ENCODE measurements at places on chromosomes 7 and 10.

DNA sequence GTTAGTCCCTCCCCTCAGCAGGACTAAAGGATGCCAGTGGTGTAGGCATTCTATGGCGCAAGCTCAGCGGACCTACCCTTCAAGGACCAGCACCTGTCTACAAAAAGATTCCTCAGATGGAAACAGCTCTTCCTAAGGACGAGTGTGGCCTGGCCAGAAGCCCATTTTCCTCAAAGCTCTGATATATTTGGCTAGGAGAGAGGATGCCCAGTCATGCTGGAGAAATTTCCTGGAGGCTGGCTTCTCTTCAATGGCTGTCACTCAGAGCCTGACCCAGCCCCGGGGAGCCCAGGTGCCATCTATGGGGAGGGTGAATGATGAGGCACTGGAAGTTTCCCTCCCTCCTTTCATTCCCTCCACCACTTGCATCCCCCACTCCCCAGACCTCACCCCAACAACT lies 111.5 kb downstream of the PLXNA4 start:
- DNase-seq = no peak

DNA sequence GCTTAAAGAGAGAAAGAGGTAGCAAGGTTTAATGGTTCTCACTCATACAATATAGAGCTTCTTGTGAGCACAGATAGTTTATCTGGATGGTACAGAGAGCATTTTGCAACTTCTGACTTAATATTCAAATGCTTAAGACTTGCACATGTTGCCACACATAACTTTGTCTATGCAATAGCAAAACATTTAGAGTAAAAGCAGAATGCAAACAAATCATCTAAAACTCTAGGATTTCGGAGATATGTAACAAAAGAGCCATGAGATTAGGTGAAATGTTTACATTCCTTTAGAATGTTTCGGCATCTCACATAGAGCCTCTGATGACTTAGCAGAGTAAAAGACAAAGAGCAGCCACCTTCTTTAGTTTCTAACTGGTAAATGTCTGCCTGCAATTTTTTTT lies 717.1 kb upstream of the LRRN3 start:
- no peak for DNase-seq

DNA sequence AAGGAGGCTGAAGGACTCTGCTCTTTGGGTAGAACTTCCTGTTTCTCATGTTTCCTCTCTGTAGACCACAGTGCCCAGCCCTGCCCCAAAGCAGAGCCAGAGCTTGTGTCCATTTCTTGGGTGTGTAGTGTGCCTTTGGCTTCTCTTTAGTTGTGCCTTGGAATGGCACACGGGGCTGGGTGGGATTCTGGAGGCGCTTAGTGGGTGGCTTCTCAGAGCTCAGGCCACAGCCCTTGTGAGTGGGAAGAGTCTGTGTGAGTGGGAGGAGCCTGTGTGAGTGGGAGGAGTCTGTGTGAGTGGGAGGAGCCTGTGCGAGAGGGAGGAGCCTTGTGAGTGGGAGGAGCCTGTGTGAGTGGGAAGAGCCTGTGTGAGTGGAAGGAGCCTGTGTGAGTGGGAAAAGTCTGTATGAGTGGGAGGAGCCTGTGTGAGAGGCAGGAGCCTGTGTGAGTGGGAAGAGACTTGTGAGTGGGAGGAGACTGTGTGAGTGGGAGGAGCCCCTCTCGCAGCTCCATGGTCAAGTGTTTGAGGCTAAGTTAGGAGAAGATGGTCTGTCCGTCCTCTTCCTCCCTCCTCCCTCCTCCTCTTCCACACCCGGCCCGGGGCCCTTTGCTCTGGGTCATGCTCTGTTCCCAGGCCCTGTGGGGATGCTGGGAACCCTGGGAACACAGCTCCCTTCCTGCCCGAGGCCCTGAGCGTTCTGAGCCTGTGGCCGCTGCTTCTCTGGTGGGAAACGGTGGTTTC lies 153.0 kb downstream of the GRK5 start:
- no peak for DNase-seq

DNA sequence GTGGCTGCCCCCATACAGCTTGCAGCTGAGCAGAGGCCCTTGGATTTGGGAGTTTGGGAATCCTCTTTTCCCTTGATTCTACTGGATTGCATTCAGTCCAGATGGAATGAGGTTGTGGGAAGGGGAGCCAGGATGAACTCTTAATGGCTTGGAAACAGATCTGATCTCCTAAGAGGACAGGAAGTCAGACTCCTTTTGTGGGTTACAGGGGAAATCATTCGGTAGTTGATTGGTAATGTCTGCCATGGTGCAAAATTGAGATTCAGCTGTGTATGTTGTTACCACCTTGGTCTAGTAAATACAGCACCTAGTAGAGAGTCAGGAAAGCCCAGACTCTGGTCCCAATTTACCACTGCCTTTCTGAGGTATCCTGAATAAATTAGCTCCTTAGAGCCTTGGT lies 144.2 kb upstream of the TNRC18 start:
- DNase-seq = no peak

- no peak for DNase-seq
Measured at GRCh38 chr10:43774234-43774769, 125.6 kb upstream of the ZNF32 start.

- no peak for DNase-seq
Measured at GRCh38 chr7:39394105-39394680, 172.0 kb upstream of the YAE1 start.

DNA sequence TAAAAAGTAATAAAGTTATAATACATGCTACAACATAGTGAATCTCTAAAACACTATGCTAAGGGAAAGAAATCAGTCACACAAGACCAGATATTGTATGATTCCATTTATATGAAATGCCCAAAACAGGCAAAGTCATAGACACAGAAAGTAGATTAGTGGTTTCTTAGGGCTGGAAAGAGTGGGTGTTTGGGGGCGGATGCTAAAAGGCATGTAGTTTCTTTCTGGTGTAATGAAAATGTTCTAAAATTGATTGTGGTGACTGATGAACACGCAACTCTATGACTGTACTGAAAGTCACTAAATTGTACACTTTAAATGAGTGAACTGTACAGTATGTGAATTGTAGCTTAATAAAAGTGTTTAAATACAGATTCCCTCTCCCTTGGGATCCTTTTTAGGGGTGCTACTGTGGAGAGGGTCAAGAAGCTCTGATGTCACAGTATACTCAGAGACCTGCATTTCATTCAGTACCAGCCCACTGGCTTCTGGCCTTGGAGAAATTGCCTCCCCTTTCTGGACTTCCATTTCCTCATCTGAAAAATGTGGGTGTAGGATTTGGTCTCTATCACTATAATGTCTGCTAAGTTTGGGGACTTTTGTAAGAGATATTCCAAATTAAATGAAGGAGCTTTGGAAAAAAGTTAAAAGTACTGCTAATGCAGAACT lies 46.4 kb downstream of the AOAH start:
- DNase-seq = peak; percentile 70

DNA sequence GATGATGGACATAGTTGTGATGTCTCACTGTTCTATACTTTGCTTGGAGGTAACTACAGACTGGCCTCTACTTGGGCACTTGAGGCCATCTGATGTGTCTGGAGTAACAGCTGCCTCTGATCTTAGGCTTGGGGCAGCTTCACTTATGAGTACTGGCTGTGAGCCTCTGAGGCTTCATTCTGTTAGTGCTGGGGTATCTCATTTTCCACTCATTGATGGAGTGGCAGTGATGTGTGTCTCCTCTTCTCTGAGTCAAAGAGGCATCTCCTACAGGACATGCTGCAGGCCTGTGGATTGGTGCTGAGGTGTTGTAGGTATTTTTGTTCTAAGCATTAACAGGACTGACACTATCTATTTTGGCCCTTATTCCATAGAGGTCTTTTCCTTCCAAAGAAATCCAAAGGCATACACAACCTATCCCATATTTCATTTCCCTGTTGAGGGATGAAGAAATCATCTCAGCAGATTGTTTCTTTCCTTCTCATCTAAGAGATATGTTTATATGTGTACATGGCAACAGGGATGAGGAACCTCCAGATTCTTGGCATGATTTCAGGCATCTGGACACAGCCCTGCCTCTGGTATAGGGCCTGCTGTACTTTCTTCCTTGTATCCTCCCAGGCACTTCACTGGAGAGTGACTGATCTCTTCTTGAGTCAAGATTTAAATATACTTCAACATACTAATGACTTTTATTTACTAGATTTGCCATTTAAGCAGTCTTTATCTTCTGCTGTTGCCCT lies 65.7 kb upstream of the NOBOX start:
- no peak for DNase-seq

GRCh38 chr7:46707973-46708372 lies 786.9 kb upstream of the IGFBP3 start:
- DNase-seq = no peak

GRCh38 chr7:159141167-159141566 lies 3.5 kb downstream of the VIPR2 start:
- no peak for DNase-seq

GRCh38 chr7:42340436-42340835 lies 103.4 kb upstream of the GLI3 start:
- DNase-seq = no peak

GRCh38 chr10:48390933-48391845 lies 84.7 kb downstream of the MAPK8 start:
- peak; percentile 9 for DNase-seq

DNA sequence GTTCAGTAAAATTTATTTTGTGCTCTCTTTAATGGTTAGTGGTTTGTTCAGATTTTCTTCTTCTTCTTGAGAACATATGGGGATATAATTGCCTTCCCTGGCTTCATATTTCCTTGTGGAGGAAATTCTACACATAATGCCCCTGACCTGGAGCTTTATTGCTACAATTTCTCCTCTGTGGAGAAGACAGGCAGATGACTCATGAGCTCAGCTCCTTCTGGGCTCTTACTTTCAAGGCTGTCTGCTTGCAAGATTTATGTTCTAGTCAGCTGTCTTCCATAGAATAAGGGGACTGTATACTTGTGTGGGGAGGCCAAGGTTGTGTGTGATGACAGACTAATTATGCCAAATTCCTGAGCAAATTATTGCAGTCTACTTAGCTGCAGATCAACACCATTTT lies 1.6 kb downstream of the LRRD1 start:
- no peak for DNase-seq

GRCh38 chr7:157013101-157013500 lies 2.6 kb upstream of the MNX1 start:
- DNase-seq = no peak

- DNase-seq = no peak
Measured at GRCh38 chr10:112366992-112367391, 6.9 kb upstream of the ACSL5 start.

DNA sequence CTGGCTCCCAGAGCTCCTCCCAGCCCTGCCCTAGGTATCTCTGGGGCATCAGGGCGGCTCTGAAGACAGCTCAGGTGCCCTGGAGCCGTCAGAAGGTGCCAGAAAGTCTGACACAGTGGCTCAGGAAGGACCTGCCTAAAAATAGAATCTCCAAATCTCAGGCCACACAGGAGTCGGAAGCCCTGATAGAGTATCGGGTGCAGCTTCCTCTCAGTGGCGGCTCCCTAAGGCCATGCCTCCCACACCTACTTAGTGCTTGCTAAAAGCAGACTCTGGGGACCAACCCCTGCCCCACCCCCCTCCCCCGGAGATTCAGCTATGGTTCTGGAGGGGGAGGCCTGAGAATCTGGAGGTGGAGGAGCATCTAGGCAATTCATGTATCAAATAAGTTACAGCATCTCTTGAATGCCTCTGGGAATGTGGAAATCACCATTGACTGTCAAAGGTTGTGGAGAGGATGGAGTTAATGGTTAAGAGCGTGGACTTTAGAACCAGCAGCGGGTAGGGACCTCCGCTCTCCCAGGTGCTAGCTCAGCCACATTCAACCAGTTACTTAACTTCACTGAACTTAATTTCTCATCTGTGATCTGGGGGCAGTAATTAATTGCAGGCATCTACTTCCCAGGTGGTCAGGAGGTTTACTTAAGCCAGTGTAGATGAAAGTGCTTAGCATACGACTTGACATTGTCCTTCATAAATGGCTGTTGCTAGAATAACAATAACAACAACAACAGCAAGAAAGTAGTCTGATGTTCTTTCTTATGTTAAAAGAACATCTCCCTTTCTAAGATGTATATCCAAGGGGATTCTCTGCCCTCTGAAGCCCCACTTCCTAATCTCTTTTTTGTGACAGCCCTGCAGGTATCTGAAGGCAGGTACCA lies 38.6 kb upstream of the MXI1 start:
- DNase-seq = no peak

DNA sequence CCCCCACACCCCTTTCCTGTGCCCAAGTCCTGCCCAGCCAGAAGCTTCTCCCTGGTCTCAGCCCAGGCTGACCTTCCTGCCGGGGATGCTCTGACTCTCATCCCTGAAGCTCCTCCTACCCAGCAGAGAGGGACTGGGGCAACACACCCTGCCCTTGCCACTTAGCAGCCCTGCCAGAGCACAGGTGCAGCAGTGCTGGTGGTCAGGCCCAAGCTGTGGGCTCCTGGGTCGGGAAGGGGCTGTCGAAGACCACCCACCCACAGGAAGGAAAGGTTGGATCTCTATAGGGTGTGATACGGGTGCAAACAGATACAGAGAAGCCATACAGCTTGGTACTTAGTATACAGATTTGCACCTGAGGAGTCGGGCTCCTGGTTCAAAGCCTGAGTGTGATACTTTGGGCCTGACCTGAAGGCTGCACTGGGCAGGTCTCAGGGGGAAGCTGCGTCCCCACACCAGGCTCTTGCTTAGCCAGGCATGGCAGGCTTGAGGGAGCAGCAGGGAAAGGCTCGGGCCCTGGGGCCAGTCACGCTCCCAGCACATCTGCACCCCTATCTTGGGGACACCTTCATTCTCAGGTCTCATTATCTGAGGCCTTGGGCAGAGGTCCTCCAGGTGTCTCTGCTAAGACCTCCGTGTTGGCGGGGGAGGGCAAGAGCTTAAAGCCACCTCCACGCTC lies 47.3 kb downstream of the TCERG1L start:
- no peak for DNase-seq

GRCh38 chr7:87231711-87232110 lies 12.2 kb upstream of the TMEM243 start:
- DNase-seq = no peak

DNA sequence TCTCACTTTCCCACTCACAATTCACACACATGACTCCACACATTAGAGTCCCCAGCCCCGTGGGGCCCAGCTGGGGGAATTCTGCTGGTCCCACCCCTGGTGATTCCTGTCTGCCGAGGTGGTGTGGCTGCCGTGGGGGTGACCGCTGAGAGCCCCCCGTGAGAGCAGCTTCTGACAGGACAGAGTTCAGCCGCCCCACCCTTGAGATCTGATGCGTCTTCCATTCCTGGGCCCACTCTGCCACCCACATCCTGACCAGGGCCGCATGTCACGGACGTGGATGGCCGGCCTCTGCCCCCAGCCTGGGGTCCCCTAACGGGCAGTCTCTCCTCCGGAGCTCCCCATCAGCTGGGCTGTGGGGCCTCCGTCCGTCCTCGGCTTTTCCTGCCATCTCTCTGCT lies 240.1 kb upstream of the PITRM1 start:
- no peak for DNase-seq
